ENCODE measurements at places on chromosomes 6 and 20.

- DNase-seq, result no peak
Measured at GRCh38 chr6:159887761-159888160, 3.0 kb upstream of the MAS1 start.

- no peak for DNase-seq
Measured at GRCh38 chr6:39102821-39103136, 12.2 kb downstream of the SAYSD1 start.

DNA sequence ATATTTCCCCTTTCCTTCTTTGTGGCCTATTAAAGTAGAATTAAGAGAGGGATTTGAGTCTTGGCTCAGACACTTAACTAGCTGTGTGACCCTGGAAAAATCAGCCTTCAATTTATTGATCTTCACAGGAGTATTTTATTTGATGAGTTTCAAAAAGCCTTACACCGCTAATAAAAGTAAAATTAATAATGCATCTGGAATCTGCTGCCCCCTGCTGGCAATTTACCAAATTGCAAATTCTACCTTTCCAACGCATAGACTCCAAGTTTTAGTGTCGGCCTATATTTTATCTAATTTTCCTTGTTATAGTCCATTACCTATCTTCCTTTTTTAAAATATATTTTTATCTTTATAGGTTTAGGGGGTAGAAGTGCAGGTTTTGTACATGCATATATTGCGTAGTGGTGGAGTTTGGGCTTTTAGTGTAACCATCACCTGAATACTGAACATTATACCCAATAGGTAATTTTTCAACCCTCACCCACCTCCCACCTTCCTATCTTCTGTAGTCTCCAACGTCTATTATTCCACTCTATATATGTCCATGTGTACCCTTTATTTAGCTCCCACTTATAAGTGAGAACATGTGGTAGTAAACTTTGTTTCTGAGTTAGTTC, 46.3 kb downstream of the GOPC start:
- peak; percentile 8 for DNase-seq

- no peak for DNase-seq
Measured at GRCh38 chr6:40740518-40740917, 153.4 kb upstream of the LRFN2 start.

DNA sequence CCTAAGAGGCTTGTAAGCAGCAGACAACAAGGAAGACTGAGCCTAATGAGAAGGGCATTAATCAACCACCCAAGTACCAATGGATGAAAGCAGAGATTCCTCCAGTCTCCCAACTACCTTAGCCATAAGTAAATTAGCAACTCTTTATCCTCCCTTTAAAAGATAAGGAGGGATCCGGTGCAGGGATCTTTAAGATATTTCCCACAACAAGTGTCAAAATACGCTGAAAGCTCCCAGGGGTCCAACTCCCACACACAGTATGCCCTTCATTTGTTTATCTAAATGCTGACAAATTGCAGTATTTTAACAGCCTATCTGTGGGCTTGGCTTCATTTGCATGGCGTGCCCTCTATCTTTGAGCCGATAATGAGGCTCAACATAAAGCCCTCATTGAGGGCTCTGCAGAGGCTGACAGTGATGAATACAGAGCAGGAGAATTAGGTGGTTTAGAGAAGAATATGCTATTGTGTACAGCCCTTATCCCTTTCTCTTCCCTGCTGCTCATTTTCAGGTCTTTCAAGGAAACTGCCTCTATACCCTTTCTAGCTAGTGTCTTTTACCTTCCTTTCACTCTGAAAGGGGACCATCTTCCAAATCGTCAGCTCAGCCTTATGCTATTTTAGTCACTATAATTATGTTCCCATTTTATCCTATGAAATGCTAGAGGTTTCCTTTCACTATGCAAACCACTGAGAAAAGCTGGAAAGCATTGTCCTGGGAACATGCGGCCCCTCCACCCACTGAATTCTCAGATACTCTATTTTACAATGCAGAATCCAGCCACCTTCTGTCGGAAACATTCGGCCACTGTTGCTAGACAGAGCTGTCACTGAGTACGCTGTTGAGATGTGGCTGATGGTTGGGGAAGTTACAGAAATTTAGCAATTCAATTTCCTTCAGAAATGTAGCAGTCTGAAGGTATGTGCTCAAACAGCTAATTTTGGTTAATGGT, 575.2 kb upstream of the JAG1 start:
- peak; percentile 82 for DNase-seq

GRCh38 chr20:7938058-7938457, 2.2 kb downstream of the HAO1 start:
- no peak for DNase-seq

GRCh38 chr6:51644426-51644825, 443.0 kb downstream of the PKHD1 start:
- DNase-seq, result no peak

- no peak for DNase-seq
Measured at GRCh38 chr6:166969390-166970002, 13.1 kb upstream of the RNASET2 start.

DNA sequence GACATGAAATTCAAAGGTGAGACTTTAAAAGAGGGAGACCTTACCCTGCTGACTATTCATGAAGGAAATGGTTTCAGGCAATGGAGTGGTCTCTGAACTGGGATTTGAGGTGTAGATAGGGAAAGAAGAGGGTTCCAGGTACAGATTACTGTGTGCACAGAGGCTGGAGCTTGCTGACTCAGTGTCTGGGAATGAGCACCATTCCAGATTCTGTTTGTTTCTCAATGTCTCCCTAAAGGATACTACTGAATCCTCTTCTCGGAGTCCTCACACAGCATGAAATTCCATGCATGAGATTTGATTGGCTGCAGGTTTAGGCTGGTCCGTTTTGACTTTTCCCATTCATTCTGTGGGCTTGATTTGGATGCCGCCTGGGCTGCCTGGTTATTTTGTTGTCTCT, 49.0 kb downstream of the PPP1R14C start:
- no peak for DNase-seq

- peak; percentile 99 for DNase-seq
Measured at GRCh38 chr20:6886065-6886729, 118.7 kb downstream of the BMP2 start.

GRCh38 chr6:45922728-45923351, 92.8 kb downstream of the CLIC5 start:
- peak; percentile 31 for DNase-seq

- no peak for DNase-seq
Measured at GRCh38 chr20:46749147-46749546, 39.7 kb downstream of the SLC2A10 start.

GRCh38 chr6:125041740-125042459, 79.7 kb downstream of the RNF217 start:
- peak; percentile 31 for DNase-seq

DNA sequence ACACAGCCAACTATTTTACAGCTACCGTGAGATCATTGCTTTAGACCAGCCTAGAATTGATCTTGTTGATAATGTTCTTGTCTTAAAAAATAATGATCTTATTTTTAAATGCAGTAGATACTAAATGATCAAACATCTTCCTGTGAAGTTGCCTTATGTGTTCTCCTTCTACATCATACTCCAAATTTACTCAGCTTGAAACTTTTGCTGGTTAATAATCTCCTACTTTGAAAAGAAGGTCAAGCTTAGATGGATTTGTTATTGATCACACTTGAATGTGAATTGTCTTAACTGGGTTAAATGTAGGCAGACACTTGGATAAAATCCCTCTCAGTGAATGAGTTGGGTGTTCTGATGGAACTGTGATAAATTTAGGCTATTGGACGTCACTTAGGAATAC, 91.9 kb downstream of the HAO1 start:
- no peak for DNase-seq

DNA sequence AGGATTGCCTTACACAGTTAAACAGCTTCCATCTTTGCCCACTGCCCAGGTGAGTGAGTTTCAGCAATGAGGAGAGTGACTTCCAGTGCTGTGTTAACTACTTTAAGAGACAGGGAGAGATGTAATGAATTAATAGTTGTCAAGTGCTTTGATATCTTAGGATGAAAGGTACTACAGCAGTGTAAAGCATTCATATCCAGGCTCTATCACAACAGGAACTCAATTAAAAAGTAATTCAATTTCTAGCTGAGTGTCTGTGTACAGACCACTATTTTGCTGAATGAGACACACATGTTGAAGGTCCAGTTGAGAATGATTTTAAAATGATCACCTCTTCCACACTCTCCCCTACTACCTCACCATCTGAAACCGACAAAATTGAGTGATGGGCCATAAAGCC, 70.7 kb upstream of the BEND3 start:
- DNase-seq, result no peak
